Activated T-cell treated with anti-CD3 and anti-CD28 coated beads for 48 hours (primary cell): ENCODE measurements at places on chromosomes 3 and 15.

DNA sequence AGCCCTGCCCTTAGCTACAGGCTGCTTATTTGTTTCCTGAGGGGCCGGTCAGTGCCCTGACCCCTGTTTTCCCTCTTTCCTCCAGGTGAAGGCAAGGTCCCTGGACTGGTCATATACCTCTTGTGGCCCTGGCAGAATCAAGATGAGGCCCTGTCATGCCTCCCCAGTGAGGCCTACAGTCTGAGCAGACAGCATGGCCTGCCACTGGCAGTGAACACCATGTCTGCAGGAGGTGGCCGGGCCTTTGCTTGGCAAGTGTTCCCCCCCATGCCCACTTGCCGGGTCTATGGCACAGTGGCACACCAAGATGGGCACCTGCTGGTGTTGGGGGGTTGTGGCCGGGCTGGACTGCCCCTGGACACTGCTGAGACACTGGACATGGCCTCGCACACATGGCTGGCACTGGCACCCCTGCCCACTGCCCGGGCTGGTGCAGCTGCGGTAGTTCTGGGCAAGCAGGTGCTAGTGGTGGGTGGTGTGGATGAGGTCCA is 1.2 kb downstream of the KLHDC8B start:
- no peak for DNase-seq

DNA sequence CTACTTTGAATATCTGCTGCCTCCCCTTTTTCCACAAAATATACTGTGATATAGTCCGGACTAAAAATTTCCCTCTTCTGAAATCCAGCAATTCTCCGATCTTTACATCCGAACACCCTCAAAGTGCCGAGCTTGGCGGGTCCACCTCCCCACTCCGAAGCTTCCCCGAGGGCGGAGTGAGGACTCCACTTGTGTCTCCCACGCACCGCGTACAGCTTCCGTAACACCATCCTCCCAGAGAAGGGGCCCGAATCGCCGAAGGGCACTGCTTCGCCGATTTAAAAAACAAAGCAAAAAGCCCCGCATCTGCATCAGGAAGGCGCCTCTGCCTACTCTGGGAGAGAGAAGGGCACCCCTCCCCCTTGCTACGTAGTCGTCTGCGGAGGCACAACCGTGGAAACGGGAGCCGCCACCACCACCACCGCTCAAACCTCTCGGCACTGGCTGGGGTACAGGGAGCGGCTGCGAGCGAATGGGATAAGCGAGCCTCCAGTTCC is 551 bp downstream of the NCBP2 start:
- DNase-seq = peak; percentile 52

GRCh38 chr3:13282986-13283876 is 136.9 kb downstream of the NUP210 start:
- peak; percentile 28 for DNase-seq

GRCh38 chr3:147618691-147619090 is 209.5 kb downstream of the ZIC1 start:
- DNase-seq = no peak

DNA sequence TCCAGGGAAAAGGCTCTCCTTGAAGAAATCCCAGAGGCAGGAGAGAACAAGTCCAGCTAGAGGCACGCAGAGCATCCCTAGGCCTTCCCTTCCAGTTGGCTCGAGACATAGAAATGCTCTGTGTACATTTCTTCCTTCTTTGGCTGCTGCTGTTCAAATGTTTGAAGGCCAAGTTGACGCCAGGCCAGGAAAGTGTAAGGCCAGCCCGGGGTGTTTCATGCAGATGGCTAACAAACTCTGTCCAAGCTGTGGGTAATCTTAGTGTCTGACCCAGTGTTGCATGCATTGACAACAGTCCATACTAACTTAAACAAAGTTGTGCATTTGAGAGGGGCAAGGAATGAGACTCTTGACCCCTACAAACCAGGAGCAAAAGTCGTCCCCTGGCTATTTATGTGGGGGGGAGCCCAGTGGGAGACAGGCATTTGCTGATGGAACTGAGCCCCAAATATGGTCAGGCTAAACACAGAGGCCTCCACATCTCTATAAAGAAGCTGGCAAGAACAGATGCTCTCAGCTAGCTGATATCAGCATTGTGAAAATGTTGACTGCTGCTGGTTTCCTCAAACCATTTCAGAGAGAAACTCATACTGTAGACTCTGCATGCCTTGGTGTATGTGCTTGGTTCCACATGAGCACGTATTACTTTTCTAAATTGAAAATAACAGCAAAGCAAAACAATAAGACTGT is 139.5 kb downstream of the ADAMTS9 start:
- DNase-seq = no peak

DNA sequence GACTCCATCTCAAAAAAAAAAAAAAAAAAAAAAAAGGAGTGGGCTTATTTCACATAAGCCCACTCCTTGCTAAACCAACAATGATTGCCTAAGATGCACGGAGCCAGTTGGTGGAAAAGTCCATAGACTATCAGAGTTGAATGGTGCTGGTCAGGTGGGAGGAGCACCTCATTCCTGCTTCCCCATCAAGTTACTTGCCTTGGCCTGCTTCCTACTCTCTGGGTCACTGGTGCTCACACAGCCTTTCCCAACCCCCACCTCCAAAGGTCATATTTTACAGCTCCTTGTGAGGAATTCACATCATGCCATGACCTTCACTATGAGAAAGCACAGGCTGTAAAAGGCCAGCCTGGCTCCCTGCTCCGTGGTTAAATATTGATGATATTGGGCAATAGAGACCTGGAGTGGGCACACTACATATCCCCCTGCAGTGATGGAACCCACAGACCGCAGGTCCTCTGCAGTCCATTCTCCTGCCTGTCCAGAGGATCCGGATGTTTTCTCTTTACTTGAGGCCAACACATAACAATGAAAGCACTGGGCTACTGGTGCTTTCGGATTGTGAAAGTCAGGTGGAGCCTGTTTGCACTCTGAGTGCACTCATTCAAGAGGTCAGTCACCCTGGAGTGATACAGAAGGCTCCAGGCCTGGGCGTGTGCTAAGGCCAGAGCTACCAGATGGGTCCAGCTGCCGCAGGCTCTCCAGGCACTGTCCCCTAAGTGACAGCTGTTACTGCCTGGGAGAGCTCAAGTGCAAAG is at the start of gene SLC51B:
TSS of gene SLC51B (plus strand) at position 664 of the 758 bp plus-strand sequence. CDS start 4,618 bp downstream, outside the sequence.
- DNase-seq = no peak

DNA sequence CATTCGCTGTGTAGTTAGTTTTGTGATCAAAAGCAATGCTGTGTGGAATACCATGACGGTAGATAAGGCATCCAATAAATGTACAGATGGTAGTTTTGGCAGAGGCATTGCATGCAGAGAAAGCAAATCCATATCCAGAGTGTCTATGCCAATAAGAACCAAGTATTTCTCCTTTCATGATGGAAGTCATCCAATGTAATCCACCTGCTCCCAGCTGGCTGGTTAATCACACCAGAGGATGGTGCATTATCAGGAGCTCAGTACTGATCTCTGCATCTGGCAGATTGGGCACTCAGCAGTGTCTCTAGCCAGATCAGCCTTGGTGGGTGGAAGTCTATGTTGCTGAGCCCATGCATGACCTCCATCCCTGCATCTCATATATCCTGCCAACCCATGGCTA is 677.7 kb upstream of the NECTIN3 start:
- no peak for DNase-seq

DNA sequence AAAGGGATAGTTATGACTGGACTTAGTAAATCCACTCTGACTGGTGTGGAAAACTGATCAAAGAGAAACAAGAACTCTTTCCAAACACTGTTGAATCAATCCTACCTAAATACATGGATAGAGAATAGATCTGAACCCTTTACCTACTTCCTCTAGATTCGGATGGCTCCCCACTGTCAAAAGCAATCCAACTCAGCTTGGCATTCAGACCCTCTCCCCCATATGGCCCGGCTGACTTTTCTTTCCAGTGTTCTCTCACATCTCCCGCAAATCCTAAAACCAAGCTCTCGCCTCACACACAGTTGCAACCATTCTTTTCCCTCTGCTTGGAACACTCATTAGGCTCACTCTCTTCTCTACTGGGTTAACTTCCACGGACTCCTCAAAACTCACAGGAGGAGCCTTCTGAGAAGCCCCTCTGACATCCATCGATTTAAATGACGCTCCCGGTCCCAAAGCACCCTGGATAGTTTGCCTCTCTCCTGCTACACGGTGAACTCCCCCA is 639 bp downstream of the SPICE1 start:
- no peak for DNase-seq

DNA sequence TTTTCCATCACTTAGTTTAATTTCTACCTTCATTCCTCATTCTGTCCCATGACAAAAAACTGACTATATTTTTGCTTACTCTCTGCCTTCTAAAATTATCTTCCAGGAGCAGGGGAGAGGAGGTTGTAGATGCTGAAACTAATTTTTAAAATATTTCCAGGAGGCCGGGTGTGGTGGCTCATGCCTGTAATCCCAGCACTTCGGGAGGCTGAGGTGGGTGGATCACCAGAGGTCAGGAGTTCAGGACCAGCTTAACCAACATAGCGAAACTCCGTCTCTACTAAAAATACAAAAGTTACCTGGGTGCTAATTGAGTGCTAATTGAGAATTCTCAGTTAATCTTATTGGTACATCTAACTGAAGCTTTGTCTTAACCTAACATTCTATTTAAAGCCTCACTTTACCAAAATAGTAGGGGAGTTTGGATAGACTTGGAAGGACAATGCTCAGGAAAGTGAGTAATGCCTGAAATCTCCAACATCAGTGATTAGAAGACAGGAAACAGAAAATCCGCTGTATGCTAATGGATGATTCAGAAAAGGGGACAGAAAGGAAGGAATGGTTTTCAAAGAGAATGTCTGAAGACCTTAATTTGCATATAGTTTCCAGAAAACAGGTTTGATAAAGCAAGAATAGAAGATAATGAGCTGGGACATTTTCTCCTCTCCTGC is 336.1 kb downstream of the GBE1 start:
- DNase-seq = no peak

GRCh38 chr15:91468871-91469580 is 369.0 kb downstream of the SV2B start:
- DNase-seq = no peak

DNA sequence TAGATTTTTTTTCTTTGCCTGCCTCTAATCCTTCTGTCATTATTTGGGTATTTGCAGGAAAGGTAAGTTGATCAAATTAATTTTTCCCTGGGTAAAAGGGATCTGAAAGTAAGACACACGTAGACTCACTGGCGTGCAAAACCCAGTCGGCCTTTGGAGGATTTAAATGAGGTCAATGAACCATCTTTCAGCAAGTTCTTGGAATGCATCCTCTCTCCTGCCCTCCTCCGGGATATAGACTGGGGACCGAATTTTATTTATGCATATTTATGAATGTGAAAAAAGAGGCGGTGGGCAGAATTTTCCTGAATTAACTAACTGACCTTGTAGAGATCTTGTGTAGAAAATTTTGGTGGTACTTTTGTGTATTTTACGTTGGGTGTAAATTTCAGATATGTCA is 2.2 kb downstream of the CADM2 start:
- no peak for DNase-seq

DNA sequence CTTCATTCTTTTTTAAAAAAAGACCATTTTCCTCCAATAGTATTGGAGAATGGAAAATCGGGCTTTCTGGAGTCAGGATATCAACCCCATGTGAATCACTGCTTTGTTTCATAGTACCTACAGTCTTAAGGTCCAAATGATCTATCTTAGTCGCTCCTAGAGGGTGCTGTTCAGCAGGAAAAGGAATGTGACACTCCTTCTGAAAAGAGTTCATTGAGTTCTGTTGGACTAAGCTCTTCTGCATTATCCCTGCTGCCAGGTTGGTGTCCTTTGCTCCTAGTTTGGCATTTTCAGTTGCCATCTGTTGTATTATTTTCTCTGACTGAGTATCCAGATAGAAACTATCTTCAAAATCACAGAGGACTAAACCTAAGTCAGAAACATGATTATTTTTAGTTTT is 57.2 kb downstream of the POLQ start:
- no peak for DNase-seq

GRCh38 chr15:95911570-95912279 is 418.8 kb upstream of the NR2F2 start:
- no peak for DNase-seq

GRCh38 chr3:125121246-125122010 is 65.6 kb upstream of the HEG1 start:
- no peak for DNase-seq

DNA sequence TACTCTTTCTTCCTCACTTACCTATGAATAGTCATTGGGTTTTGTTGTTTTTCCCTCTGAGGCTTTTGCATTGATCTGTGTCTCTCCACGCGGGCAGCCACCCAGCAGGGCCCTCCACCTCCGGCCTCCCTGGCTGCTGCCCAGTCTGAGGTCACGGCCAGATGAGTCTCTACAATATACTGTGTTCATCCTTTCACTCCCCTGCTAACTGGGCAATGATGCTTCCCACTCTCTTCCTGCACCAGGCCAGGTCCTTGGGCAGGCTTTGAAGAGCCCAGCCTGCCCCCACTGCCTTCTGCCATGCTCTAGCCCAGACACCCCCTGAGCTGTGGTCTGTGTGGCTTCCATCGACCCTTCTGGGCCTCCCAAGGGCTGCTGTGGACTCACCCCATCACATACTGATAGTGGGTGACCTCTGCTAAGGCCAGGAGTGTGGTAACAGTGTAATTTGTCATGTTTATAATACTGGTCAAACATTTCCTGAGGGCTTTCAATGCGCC is 18.0 kb downstream of the PDIA5 start:
- no peak for DNase-seq

DNA sequence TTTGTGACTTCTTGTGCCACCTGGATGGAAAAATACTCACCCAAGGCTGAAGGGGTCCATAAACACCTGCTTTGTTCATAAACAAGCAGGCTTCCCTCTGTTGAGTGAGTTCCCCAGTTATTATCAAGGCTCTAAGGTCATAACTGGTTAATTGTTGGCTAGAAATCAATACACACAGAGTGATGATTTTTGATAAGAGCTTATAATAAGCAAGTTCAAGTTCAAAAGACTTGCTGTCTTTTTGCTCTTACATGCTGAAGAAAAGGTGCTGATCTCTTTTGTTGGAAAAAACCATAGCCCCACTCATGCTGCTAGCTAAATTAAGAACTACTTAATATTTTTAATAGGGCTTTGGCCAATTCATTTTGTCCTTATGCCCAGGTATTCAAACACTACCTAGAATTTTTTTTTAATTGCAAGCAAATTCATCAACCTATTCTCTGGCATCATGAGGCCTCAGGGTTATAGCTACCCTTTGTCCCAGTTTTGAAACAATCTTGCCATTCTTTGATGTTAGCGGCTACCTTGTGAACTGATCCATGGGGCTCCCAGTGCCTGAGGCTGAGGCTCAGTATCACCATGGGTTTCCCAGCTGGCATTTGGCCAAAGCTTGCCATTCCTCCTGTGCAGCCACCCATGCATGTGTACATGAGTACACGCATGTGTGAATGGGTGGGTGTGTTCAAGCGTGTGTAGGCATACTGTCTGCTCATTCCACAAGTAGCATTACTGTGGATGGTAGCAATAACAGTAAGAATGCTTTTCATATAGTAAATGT is 127.6 kb upstream of the LPP start:
- no peak for DNase-seq

DNA sequence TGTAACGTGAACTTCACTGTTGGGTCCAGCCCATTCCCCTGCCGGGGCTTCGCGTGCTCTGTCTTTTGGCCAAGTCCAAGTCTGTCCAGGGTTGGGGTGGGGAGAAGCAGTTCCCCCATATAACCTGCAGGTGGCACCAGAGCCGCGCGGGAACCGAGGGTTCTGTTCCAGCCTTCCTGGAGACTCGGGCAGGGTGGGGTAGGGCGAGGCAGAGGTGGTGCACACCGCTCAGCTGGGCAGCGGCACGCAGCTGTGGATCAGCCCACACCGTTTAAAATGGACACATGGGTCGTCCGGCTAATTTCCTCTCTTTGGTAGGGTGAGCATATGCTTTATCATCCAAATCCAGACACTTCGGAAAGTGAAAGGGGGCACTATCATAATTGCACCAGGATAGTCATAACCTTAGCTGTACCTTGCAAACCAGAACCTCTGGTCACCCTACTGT is 118.1 kb downstream of the TBC1D2B start:
- DNase-seq = peak; percentile 76
